ENCODE measurements at places on chromosomes 5 and 9.

- no peak for DNase-seq
Measured at GRCh38 chr5:111830333-111830732, 73.3 kb upstream of the NREP start.

DNA sequence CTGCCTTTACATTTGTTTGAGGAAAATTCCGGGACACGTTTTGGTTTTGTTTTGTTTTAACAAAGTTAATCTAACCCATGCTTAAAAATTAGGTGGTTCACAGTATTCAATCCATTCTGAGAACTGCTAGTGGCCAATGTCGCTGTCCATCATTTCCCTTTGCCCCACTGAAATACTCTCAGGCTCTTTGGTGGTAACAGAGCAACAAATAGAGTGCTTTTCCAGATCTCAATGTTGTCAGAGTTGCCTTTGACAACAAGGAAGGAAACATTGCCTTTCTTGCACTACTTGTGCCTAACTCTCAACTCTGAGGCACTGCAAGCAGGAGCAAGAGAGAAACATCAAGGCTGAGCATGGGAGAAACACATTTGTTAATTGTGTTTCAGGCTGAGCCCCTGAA is 154.0 kb downstream of the MCTP1 start:
- no peak for DNase-seq

GRCh38 chr5:83608122-83608521 is 112.5 kb downstream of the HAPLN1 start:
- peak; percentile 71 for DNase-seq

GRCh38 chr5:71695595-71695994 is 23.5 kb upstream of the CARTPT start:
- DNase-seq: no peak

DNA sequence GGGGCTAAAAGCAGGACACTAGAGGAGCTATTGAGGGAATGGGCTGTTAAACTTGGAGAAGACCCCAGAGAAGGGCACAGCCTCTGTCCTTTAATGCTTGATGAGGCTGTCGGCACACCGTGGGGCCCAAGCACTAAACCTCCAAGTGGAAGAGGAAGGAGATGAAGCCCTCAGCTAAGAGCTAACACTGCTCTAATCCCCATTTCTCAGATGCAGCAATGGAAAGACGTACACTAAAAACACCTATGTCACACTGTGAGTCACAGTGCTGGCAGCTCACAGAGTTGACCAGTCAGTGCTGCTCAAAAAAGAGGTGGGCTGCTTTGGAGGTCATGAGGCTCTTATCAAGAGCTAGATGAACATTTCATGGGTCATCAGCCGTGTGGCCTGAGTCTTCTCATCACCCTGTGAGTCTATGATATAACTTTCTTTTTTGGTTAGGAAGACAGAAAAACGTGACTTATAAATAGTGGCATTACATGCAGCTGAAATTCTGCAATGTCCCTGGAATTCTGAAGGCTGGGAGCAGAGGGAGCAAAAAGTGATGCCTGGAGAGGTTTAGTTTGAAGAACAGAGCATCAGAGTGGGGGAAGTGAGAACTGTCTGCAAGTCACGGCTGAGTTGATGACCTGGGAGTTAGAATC is 21.5 kb downstream of the TNFSF8 start:
- DNase-seq: no peak

DNA sequence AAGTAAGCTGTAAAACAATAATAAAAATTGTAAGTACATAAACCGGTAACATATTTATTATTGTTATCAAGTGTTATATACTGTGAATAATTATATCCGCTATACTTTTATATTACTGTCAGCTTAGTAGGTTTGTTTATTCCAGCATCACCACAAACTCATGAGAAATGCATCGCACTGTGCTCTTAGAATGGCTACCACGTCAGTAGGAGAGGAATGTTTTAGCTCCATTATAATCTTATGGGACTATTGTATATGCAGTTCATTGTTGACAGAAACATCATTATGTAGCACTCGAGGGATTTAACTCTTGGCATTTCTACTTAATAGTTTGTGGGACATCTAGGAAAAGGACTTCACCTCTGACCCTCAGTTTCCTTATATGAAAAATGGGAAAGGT is 16.4 kb downstream of the SLC12A2 start:
- DNase-seq: no peak

DNA sequence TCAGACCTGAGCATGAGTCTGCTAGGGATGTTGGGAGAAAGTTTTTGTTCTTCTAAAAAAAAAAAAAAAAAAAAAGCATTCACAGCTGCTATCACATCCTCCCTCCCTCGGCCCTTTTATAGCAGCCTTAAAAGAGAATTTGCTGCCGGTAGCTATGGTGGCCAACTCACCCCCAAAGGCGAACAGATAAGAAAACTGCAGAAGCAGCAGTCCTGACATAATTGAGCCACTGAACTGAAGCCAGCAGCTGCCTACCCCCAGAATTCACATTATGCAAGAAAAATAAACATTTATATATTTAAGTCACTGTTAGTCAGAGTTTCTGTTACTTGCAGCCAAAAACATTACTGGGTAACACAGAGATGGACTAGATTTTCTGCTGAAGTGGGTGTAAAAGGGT is 124.3 kb upstream of the SMARCA2 start:
- DNase-seq: no peak

- DNase-seq: no peak
Measured at GRCh38 chr9:131854896-131855613, 115.2 kb upstream of the RAPGEF1 start.

GRCh38 chr9:131754846-131755245 is 15.0 kb upstream of the RAPGEF1 start:
- DNase-seq: peak; percentile 91

GRCh38 chr9:18710065-18710464 is 236.1 kb downstream of the ADAMTSL1 start:
- no peak for DNase-seq

GRCh38 chr9:18771011-18771410 is 262.0 kb downstream of the SAXO1 start:
- DNase-seq: no peak

DNA sequence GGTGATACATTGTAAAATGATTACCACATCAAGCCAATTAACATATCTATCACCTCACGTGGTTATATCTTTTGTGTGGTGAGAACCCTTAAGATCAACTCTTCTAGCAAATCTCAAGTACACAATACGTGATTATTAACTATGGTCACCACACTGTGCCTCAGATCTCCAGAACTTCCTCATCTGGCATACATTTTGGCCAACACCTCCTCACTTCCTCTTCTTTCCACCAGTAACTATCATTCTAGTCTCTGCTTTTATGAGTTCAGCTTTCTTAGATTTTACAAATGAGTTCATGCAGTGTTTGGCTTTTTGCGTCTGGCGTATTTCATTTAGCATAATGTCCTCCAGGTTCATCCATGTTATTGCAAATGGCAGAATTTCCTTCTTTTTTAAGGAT is 35.8 kb downstream of the PRKACG start:
- no peak for DNase-seq

- DNase-seq: no peak
Measured at GRCh38 chr9:112447283-112447761, 39.3 kb upstream of the KIAA1958 start.

DNA sequence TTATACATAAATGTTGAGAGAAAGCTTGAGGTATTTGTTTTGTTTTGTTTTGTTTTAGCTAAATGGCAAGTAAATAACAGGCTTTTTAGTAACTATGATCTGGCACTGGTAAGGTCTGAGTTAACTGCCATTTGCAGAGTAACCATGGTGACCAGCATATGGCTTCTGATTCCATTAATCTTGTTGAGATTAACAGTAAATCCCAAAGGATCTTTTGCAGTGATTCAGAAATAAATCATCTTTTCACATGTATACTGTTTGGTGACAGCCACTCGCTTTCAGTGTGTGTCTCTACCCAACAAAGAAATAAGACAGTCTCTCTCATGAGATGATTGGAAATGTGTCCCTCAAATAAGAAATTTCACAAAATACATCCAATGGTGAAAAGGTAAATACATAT is 235.6 kb downstream of the RAB3C start:
- DNase-seq: no peak

DNA sequence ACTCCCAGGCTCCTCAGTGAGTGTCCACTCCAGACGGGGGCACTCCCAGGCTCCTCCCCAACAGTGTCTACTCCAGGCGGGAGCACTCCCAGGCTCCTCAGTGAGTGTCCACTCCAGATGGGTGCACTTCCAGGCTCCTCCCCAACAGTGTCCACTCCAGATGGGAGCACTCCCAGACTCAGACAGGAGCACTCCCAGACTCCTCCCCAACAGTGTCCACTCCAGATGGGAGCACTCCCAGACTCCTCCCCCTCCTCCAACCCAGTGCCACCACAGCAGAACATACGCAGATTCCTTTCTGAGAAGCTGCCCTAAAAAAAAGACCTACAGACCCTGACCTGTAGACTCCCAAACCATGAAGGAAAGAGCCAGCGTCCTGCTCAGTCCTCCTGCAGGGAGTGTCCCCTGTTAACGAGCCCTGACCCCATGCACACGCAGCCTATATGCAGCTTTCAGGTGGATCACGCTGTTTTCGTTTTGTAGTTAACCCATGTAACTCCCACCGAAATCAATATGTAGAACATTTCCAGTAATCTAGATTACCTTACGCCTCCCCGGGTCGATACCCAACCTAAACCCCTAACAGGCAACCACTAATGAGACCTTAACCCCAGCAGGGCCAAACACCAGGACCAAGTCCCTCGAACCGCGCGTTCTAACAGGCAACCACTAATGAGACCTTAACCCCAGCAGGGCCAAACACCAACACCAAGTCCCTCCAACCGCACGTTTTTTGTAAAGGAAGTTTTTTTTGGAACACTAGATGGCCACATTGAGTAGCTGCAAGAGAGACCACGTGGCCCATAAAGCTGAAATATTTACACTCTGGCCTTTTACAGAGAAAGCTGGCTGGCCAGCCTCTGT is 15.7 kb downstream of the PNPLA7 start:
- DNase-seq: peak; percentile 80

GRCh38 chr9:129451669-129452068 is 169.2 kb downstream of the C9orf50 start:
- DNase-seq: no peak

- DNase-seq: no peak
Measured at GRCh38 chr5:144083185-144083584, 87.3 kb downstream of the YIPF5 start.

DNA sequence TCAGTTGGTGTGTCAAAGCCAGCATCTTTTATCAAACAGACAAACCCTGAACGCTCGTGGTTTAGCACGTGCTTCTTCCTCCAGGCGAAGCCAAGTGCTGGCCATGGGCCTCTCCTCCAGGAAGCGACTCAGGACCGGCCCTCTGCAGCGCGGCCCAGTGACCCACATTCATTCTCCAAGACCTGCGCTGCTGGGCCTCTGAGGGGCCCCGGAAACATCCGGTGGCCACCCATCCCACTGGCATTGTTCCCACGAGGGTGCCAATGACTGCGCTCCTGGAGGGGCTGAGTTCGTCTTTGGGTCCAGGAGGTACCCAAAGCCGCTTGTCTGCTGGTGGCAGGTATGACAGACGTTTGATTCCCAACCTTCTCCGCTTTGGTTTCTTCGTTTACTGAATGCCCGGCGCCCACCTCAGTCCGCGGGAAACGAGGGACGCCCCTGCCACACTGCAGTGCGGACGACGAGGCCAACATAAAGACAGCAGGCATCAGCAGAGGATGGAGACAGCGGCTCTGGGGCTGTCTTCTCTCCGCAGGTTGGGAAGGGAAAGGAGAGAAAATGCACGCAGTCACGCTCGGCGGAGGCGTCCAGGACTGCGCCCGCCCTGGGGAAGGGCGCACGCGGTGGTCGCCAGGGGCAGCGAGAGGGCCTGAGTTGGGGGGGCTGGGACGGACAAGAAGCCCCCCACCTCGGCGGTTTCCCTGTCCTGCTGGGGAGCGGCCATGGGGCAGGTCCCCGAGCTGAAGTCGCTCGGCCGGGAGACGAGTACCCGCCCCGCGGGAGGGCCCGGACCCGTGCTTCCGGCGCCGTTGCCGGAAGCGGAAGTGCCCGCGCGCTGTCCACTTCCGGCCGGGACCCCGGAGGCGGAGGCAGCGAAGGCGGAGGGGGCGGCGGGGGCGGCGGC is at the start of gene EXOC3:
TSS of gene EXOC3 (plus strand) at position 842 of the 904 bp plus-strand sequence. CDS start 3,030 bp downstream, outside the sequence.
- peak; percentile 76 for DNase-seq

DNA sequence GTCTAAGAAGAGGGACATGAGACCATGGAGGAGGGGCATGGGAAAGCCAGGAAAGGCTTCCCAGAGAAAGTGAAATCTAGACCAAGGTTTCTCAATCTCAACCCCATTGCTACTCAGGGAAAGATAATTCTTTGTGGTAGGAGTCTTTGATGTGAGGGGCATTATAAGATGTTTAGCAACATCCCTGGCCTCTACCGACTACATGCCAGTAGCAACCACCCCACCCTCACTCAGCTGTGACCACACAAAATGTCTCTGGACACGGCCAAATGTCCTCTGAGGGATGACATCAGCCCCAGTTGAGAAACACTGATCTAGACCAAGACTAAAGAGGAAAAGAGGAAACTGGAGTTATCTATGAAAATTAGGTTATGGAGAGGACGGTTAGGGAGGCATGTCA is 298.5 kb upstream of the KIF2A start:
- DNase-seq: no peak

DNA sequence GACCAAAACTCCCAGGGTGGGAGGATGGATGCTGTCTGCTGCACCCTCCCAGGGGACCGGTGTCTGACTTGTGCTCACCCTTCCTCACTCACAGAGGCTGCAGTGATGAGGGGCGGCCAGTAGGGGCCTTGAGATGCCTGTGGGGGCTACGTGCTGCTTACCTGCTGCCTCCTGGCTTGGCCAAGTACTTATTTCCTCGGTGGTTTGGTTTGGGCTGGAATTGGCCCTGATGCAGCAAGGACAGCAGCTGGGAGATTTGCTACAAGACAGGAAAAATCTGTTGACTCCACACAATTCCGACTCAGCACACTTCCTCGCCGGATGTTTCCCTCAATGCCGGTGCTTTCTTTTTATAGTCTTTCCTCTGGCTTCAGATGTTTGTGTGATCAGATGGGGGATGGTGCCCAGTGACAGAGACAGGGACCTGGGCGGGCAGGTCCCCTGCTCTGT is 6.6 kb downstream of the PCDH12 start:
- peak; percentile 72 for DNase-seq

- DNase-seq: no peak
Measured at GRCh38 chr5:102600964-102601363, 102.2 kb upstream of the SLCO6A1 start.

- DNase-seq: no peak
Measured at GRCh38 chr5:176360894-176361436, 599 bp downstream of the KIAA1191 start.

DNA sequence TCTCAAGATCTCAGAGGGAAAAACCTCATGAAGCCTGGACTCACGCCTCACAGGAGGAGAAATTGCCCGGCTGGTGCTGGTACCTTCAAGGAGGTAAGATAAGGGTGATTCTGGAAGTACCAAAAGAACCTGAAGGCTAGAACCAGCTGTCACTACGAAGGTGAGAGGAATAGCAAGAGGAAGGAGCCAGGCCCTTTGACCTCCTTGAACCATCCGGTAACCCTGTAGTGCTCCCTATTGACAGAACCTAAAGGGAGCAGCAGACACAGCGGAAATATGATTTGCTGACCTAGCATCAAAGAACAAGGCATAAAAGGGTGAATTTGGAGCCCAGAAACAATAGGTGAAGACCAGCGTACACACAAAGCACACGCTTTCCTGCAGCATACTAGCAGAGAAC is 92.2 kb downstream of the DOCK8 start:
- no peak for DNase-seq

GRCh38 chr5:150637245-150638052 is 3.0 kb upstream of the SYNPO start:
- DNase-seq: peak; percentile 93
